ENCODE measurements at places on chromosomes 6 and 20. TPM values are rescaled to one million over a fixed set of nuclear protein-coding genes. Genes with fewer than 3 reads are reported as not detected.
A peak's percentile ranks its signal among the peaks of the same experiment; 100 is the strongest.

Gene UBE2V1
- total RNA-seq: 78.5 TPM

Gene GLP1R
- 6.4 TPM for total RNA-seq

GRCh38 chr6:104284872-104285271, 574.8 kb downstream of the HACE1 start:
- no peak overlapping the region for H3K27ac ChIP-seq
- H3K4me3 ChIP-seq: no peak overlapping the region
- no peak for DNase-seq
- no peaks in the 10 kb centered on the region for H3K4me1 ChIP-seq
- no peaks in the 10 kb centered on the region for H3K36me3 ChIP-seq
- no peaks in the 10 kb centered on the region for H3K27me3 ChIP-seq

Gene WFDC10A
- total RNA-seq: not detected

Gene PAX1
- not detected for total RNA-seq

Gene PGC
- total RNA-seq: not detected

- H3K4me1 ChIP-seq: no peaks in the 10 kb centered on the region
- no peak overlapping the region for H3K27ac ChIP-seq
- no peak overlapping the region for H3K4me3 ChIP-seq
- no peaks in the 10 kb centered on the region for H3K36me3 ChIP-seq
- no peak for DNase-seq
These were observed 143.6 kb upstream of the GJE1 start for GRCh38 chr6:141988954-141989705.

Gene CTNNBL1
- total RNA-seq: 54.5 TPM

Gene DEFB127
- total RNA-seq: not detected

GRCh38 chr6:124961777-124962638, at the start of gene RNF217:
Gene RNF217, plus strand, starts transcription at chr6:124962437. Its CDS starts 108 bp downstream, at chr6:124962545.
- peak within 1 kb of the TSS; percentile 84 for H3K27ac ChIP-seq
- H3K4me1 ChIP-seq: peaks cover 24% of the 10 kb centered on the region
- peak; percentile 79 for DNase-seq
- peak within 1 kb of the TSS; percentile 88 for H3K4me3 ChIP-seq
- H3K27me3 ChIP-seq: no peaks in the 10 kb centered on the region

Gene HLA-DMB
- 2.7 TPM for total RNA-seq

- H3K4me1 ChIP-seq: no peaks in the 10 kb centered on the region
- DNase-seq: no peak
- no peak overlapping the region for H3K4me3 ChIP-seq
These were observed 801.0 kb upstream of the CITED2 start for GRCh38 chr6:140175486-140175885.
